Large intestine (tissue), 12 donors: ENCODE measurements at places on chromosomes 12 and 14. TPM values are rescaled to one million over a fixed set of nuclear protein-coding genes. Genes with fewer than 3 reads are reported as not detected.

- no peak for DNase-seq
These were observed 282.8 kb downstream of the EGLN3 start for GRCh38 chr14:33668066-33668465.

- no peak for DNase-seq
These were observed 28.5 kb downstream of the SLC8B1 start for GRCh38 chr12:113306382-113306781.

SDR9C7 gene
- polyA plus RNA-seq: 0.03 TPM

OVCH1 gene
- 0.28 TPM for polyA plus RNA-seq

GPR65 gene
- polyA plus RNA-seq: 1.2 TPM

DHRS2 gene
- polyA plus RNA-seq: 0.84 TPM

MAP3K9 gene
- 3.7 TPM for polyA plus RNA-seq

OASL gene
- polyA plus RNA-seq: 0.31 TPM

NAA25 gene
- polyA plus RNA-seq: 19.4 TPM

AMN gene
- 327 TPM for polyA plus RNA-seq
